ENCODE measurements at places on chromosomes 5 and 9.
A peak's percentile ranks its signal among the peaks of the same experiment; 100 is the strongest.

- no peak overlapping the region for H3K4me3 ChIP-seq
- no peaks in the 10 kb centered on the region for H3K27me3 ChIP-seq
- no peak for DNase-seq
- H3K36me3 ChIP-seq, result no peaks in the 10 kb centered on the region
These were observed 67.2 kb downstream of the PSD2 start for GRCh38 chr5:139862803-139863202.

DNA sequence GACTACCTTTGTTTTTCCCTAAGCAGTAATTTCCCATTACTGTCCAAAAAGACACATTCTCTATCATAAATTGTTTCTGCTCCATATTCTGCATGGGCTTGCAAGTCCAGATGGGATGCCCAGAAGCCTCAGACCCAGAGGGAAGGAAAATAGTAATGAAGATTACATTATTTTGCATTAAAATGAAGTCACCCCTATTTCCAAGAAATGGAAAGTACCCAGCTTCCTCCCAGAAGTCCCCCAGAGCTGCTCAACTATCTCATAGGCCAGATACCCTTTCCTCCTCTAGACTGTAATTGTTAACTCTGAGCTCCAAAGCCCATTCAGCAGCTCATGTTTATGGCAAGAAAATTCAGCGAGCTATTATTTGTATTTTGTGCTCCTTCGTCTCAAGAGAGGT is 159.5 kb downstream of the GLIS3 start:
- no peak overlapping the region for H3K27ac ChIP-seq
- no peak overlapping the region for H3K4me3 ChIP-seq
- no peaks in the 10 kb centered on the region for H3K27me3 ChIP-seq
- DNase-seq, result no peak
- no peaks in the 10 kb centered on the region for H3K36me3 ChIP-seq

DNA sequence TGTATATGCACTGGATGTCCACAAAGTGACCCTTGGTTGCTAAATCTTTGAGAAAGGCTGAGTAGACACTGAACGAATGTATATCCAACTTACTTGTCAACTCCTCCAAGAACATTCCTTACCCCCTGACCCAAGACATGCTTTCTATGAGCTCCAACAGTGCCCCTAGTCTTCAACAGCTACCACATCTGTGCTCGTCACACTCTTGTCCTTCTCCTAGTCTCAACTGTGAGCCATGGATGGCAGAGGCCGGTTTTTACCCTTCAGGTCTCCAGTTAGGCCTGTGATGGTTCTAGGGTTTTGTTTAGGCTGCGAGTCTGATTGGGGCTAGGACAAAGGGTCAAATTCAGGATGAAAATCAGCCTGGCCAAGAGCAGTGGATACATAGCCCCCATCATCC is 19.0 kb upstream of the GPX3 start:
- H3K4me3 ChIP-seq, result no peak overlapping the region
- no peak for DNase-seq
- H3K27me3 ChIP-seq, result no peaks in the 10 kb centered on the region

DNA sequence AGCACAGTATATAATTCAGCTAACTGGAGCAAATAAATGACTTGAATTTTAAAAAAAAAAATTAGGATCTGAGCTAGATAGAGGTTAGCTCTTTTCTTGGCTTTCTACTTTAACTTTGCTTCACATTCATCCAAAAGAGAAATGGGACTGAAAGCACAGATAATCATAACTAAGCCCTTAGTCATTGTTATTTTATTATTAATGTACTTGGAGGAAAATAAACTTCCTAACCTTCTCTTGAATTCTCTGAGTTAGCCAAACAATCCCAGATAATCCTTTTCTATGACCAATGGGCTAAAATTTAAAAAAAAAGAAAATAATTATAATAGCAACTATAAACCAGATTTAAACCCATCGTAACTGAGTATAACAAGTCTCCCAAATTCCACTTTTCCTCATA is 57.6 kb upstream of the RASA1 start:
- no peaks in the 10 kb centered on the region for H3K36me3 ChIP-seq
- no peaks in the 10 kb centered on the region for H3K27me3 ChIP-seq
- H3K27ac ChIP-seq, result no peak overlapping the region
- H3K4me3 ChIP-seq, result no peak overlapping the region

- no peak for DNase-seq
- H3K27ac ChIP-seq, result no peak overlapping the region
- H3K4me1 ChIP-seq, result no peaks in the 10 kb centered on the region
- H3K27me3 ChIP-seq, result no peaks in the 10 kb centered on the region
These were observed 62.0 kb downstream of the MACROH2A1 start for GRCh38 chr5:135337064-135337463.

DNA sequence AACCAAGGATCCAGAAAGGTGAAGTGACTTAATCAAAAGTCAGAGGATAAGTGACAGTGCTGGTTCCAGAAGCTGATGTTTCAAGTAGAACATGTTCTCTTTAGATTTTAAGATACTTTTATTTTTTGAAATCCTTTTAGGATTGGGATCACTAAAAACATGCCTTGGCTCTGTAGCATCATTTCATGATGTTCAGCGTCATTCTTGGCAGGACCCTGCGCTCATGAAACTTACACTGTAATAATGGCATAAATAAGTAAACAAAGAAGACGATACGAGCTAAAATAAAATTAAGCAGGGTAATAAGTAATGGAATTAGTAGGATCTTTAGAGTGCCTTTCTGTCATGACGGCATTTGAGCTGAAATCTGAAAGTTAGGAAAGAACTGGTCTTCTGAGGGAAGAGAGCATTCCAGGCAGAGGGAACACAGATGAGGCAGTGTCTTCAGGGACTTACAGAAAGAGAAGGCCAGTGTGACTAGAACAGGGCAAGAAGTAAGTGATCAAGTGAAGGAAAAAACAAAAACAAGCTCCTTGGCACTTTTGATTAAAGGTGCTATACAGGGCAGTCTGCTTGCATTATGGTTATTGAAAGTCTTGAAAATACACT is 19.9 kb downstream of the CTNNA1 start:
- no peak overlapping the region for H3K4me3 ChIP-seq
- peaks cover 9% of the 10 kb centered on the region for H3K36me3 ChIP-seq
- peak; percentile 42 for DNase-seq
- no peak overlapping the region for H3K27ac ChIP-seq
- H3K4me1 ChIP-seq, result peaks cover 36% of the 10 kb centered on the region

DNA sequence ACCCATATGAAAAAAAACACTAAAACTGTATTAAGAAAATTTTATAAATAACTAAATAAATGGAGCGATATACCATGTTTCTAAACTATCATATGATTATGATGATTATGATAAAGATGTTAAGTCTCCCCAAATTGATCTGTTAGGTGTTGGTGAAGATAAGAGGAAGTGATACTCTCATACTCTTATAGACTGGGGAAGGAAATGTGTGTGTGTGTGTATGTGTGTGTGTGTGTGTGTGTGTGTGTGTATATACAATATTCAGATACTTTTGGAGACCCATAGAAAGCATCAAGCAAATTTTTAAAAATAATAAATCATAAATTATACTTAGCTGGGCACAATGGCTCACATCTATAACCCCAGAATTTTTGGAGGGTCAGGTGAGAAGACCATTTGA is 62.9 kb downstream of the TMEM232 start:
- no peaks in the 10 kb centered on the region for H3K27me3 ChIP-seq
- no peaks in the 10 kb centered on the region for H3K4me1 ChIP-seq
- H3K27ac ChIP-seq, result no peak overlapping the region
- no peaks in the 10 kb centered on the region for H3K36me3 ChIP-seq
- H3K4me3 ChIP-seq, result no peak overlapping the region
- DNase-seq, result no peak

GRCh38 chr5:14217587-14217986 is 74.4 kb downstream of the TRIO start:
- peaks cover 26% of the 10 kb centered on the region for H3K4me1 ChIP-seq
- no peaks in the 10 kb centered on the region for H3K27me3 ChIP-seq
- peak overlapping the region; percentile 34 for H3K27ac ChIP-seq
- H3K4me3 ChIP-seq, result no peak overlapping the region
- no peaks in the 10 kb centered on the region for H3K36me3 ChIP-seq
- no peak for DNase-seq

DNA sequence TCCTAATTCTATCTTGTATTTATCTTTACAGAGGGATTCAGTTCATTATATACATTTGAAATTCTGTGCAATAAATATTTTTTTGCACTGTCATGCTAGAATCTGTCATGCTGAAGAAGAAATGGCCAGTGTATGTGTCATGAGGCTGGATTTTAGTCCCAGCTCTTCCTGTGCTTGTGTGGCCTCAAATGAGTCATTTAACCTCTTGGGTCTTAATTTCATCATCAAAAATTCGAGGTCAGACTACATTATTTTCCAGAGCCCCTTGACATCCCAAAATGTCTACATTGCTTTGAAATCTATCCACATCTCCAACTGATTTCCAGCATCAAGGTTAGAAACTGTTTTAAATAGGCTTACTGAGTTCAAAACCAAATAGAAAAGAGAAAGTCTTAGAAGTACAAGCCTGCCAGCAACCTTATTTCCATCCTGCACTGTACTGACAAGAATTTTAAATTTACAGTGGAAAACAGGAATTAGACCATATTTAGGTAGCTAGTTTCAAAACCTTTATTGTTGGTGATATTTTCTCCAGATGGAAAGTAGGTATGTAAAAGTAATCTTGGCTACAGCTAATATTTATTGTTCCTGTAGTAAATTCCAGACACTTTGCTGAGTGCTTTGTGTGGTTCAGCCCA is 96.7 kb upstream of the MAMDC2 start:
- no peak overlapping the region for H3K27ac ChIP-seq
- no peak overlapping the region for H3K4me3 ChIP-seq
- no peaks in the 10 kb centered on the region for H3K36me3 ChIP-seq
- peaks cover 10% of the 10 kb centered on the region for H3K4me1 ChIP-seq
- H3K27me3 ChIP-seq, result no peaks in the 10 kb centered on the region

DNA sequence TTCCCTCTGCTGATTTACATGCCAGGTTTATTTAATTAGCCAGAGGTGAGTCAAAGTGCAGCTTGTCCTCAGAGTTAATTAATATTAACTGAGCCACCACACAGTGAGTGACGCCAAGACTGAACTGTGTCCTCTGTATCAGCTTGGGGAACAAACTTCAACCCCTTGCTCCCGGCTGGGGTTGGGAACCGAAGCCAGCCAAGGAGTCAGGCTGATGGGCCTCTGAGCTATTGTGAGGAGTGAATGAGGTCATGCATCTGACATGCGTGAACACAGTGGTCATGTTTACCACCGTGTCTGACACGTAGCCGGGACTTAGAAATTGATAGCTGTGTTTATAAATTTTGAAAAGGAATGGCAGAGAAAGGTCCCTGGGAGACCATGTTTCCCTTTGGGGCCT is 17.1 kb downstream of the IGIP start:
- H3K4me3 ChIP-seq, result no peak overlapping the region
- H3K27me3 ChIP-seq, result peaks cover 31% of the 10 kb centered on the region
- no peaks in the 10 kb centered on the region for H3K36me3 ChIP-seq
- H3K4me1 ChIP-seq, result peaks cover 27% of the 10 kb centered on the region
- no peak for DNase-seq
- no peak overlapping the region for H3K27ac ChIP-seq

GRCh38 chr5:133367071-133367786 is 245.1 kb downstream of the FSTL4 start:
- no peak for DNase-seq
- no peak overlapping the region for H3K27ac ChIP-seq
- H3K4me3 ChIP-seq, result no peak overlapping the region
- no peaks in the 10 kb centered on the region for H3K4me1 ChIP-seq

DNA sequence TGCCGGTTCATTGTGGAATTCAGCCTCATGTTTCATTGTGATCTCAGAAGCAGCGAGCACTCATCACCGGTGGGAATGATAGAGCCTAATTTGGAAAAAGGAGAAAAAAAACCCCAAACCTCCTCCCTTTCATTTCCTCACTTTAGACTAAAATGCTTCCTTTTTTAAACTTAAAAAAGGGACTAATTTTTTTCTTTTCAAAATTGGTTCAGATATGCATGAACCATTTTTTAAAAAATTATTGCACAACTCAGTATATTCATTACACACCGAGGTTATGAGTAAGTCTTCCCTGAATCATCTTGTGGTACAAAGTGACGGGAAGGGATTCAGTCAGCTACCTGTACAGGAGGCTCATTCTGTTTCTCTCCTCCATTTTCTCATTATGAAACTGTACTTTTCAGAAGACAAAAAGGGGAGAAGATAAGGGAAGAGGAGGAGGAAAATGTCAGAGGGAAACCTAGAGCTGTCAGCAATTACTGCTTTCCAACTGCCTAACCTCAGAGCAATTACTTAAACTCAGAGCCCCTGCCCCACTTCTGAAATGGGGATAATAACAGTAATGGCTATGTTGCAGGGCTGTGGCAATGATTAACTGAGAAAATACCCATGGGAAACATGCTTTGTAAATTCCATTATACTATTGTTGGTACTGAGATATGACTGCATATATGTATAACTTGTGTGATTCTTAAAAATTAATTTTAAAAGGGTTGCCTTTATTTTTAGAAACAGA is 24.0 kb downstream of the GALNT10 start:
- H3K27ac ChIP-seq, result no peak overlapping the region
- no peaks in the 10 kb centered on the region for H3K27me3 ChIP-seq
- H3K36me3 ChIP-seq, result peaks cover 18% of the 10 kb centered on the region
- H3K4me1 ChIP-seq, result peaks cover 20% of the 10 kb centered on the region
- DNase-seq, result no peak

- H3K36me3 ChIP-seq, result no peaks in the 10 kb centered on the region
- H3K4me1 ChIP-seq, result no peaks in the 10 kb centered on the region
- no peaks in the 10 kb centered on the region for H3K27me3 ChIP-seq
- H3K27ac ChIP-seq, result no peak overlapping the region
- DNase-seq, result peak; percentile 26
These were observed 89.5 kb downstream of the ADAMTS2 start for GRCh38 chr5:179255527-179256327.

GRCh38 chr5:17305964-17306725 is 88.7 kb downstream of the BASP1 start:
- peak; percentile 14 for DNase-seq
- peak overlapping the region; percentile 20 for H3K27ac ChIP-seq
- H3K36me3 ChIP-seq, result no peaks in the 10 kb centered on the region
- no peaks in the 10 kb centered on the region for H3K27me3 ChIP-seq
- H3K4me1 ChIP-seq, result peaks cover 6% of the 10 kb centered on the region

- H3K4me3 ChIP-seq, result no peak overlapping the region
- DNase-seq, result no peak
- H3K4me1 ChIP-seq, result no peaks in the 10 kb centered on the region
- no peaks in the 10 kb centered on the region for H3K36me3 ChIP-seq
- H3K27me3 ChIP-seq, result peaks cover 20% of the 10 kb centered on the region
These were observed 110.6 kb downstream of the ADAMTS2 start for GRCh38 chr5:179234563-179235135.

- H3K27me3 ChIP-seq, result no peaks in the 10 kb centered on the region
- DNase-seq, result no peak
- no peaks in the 10 kb centered on the region for H3K36me3 ChIP-seq
- no peak overlapping the region for H3K27ac ChIP-seq
- H3K4me3 ChIP-seq, result no peak overlapping the region
- no peaks in the 10 kb centered on the region for H3K4me1 ChIP-seq
These were observed 469.9 kb downstream of the PRR16 start for GRCh38 chr5:120934031-120934430.

- peak overlapping the region; percentile 91 for H3K27ac ChIP-seq
- peaks cover 8% of the 10 kb centered on the region for H3K4me1 ChIP-seq
- no peak for DNase-seq
- H3K4me3 ChIP-seq, result peak overlapping the region; percentile 62
- H3K36me3 ChIP-seq, result no peaks in the 10 kb centered on the region
These were observed 1.2 kb downstream of the LHFPL2 start for GRCh38 chr5:78647351-78647818.

All from left lung (tissue), 14 donors.